A375 (cell line): ENCODE measurements at places on chromosomes 12 and 14. TPM values are rescaled to one million over a fixed set of nuclear protein-coding genes. Genes with fewer than 3 reads are reported as not detected.

The FAM222A gene
- total RNA-seq: 4.7 and 7.3 TPM in 2 replicates

The LIN52 gene
- 6.7 and 6.8 TPM in 2 replicates for total RNA-seq

The SLC6A12 gene
- total RNA-seq: 0.04 and 0.85 TPM in 2 replicates

The NUAK1 gene
- total RNA-seq: 3.4 and 5.5 TPM in 2 replicates

The TAS2R19 gene
- total RNA-seq: 1.5 and 3.2 TPM in 2 replicates

The PTPN6 gene
- total RNA-seq: 0.88 and 2.8 TPM in 2 replicates
